Tracheal epithelial cell (primary cell): ENCODE measurements at places on chromosomes 13 and 19. TPM values are rescaled to one million over a fixed set of nuclear protein-coding genes. Genes with fewer than 3 reads are reported as not detected.

Gene ZNF541
- total RNA-seq = not detected in 2 replicates

Gene CGB3
- not detected in 2 replicates for total RNA-seq

Gene MISP3
- total RNA-seq = 0.64 and 0.72 TPM in 2 replicates

Gene URAD
- not detected in 2 replicates for total RNA-seq

Gene PLA2G4C
- total RNA-seq = 1.5 and 9.6 TPM in 2 replicates

Gene ZNF285
- total RNA-seq = 2.3 and 3.9 TPM in 2 replicates

Gene WDR62
- total RNA-seq = 0.21 and 0.72 TPM in 2 replicates

Gene APC2
- 0.21 and 0.24 TPM in 2 replicates for total RNA-seq

Gene EXOC3L2
- total RNA-seq = 0.24 and 0.64 TPM in 2 replicates

Gene SGTA
- 30.9 and 34.0 TPM in 2 replicates for total RNA-seq

Gene LENG1
- total RNA-seq = 5.5 and 6.7 TPM in 2 replicates

Gene BRME1
- under 0.01 TPM in 1 of 2 replicates, not detected in the other for total RNA-seq

Gene ZSCAN4
- total RNA-seq = 0.24 TPM in 1 of 2 replicates, not detected in the other

Gene BRSK1
- 0.21 and 0.48 TPM in 2 replicates for total RNA-seq

Gene CGB8
- 0.48 TPM in 1 of 2 replicates, not detected in the other for total RNA-seq

Gene ZNF177
- total RNA-seq = 0.21 and 0.72 TPM in 2 replicates

Gene IGFL1
- 1.4 TPM in 1 of 2 replicates, not detected in the other for total RNA-seq

Gene NCCRP1
- total RNA-seq = 4.8 and 9.4 TPM in 2 replicates

Gene CBY2
- not detected in 2 replicates for total RNA-seq

Gene METTL21C
- total RNA-seq = not detected in 2 replicates

Gene CNMD
- total RNA-seq = 0.24 TPM in 1 of 2 replicates, not detected in the other

Gene CFAP97D2
- not detected in 2 replicates for total RNA-seq

Gene WDR83
- 6.3 and 11.7 TPM in 2 replicates for total RNA-seq

Gene WTIP
- 32.0 and 38.6 TPM in 2 replicates for total RNA-seq

Gene LMTK3
- 1.7 and 3.1 TPM in 2 replicates for total RNA-seq

Gene DNAJB1
- total RNA-seq = 77.4 and 100 TPM in 2 replicates

Gene SYCN
- not detected in 2 replicates for total RNA-seq

Gene ELSPBP1
- total RNA-seq = not detected in 2 replicates

Gene NAXD
- 13.3 and 15.3 TPM in 2 replicates for total RNA-seq

Gene PCDH9
- under 0.01 and 0.24 TPM in 2 replicates for total RNA-seq

Gene TMC4
- 32.5 and 38.2 TPM in 2 replicates for total RNA-seq

Gene ZNF491
- total RNA-seq = 0.72 and 0.85 TPM in 2 replicates
